Anterior cingulate cortex (tissue), 58 donors: ENCODE measurements at places on chromosomes 1 and 21.

GRCh38 chr1:18118491-18118890 lies 10.9 kb downstream of the IGSF21 start:
- peak; percentile 74 for DNase-seq

- no peak for DNase-seq
Measured at GRCh38 chr1:172320733-172321132, 99.8 kb upstream of the C1orf105 start.

- DNase-seq = no peak
Measured at GRCh38 chr1:90000934-90001676, 6.2 kb downstream of the ZNF326 start.

- no peak for DNase-seq
Measured at GRCh38 chr21:35467566-35467965, 418.5 kb upstream of the RUNX1 start.

GRCh38 chr1:164017239-164017638 lies 541.7 kb upstream of the PBX1 start:
- no peak for DNase-seq

GRCh38 chr1:40877698-40878097 lies 15.5 kb upstream of the CITED4 start:
- DNase-seq = no peak

GRCh38 chr1:228213917-228214808 lies 6.3 kb downstream of the OBSCN start:
- DNase-seq = no peak

DNA sequence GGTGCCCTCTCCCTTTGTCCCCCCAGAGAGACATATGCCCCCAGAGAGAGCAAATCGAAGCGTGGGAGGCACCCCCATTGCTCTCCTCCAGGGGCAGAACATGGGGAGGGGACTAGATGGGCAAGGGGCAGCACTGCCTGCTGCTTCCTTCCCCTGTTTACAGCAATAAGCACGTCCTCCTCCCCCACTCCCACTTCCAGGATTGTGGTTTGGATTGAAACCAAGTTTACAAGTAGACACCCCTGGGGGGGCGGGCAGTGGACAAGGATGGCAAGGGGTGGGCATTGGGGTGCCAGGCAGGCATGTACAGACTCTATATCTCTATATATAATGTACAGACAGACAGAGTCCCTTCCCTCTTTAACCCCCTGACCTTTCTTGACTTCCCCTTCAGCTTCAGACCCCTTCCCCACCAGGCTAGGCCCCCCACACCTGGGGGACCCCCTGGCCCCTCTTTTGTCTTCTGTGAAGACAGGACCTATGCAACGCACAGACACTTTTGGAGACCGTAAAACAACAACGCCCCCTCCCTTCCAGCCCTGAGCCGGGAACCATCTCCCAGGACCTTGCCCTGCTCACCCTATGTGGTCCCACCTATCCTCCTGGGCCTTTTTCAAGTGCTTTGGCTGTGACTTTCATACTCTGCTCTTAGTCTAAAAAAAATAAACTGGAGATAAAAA lies 8.4 kb downstream of the EFNA3 start:
- DNase-seq = no peak

- DNase-seq = no peak
Measured at GRCh38 chr1:63937461-63938022, 163.7 kb downstream of the ROR1 start.

- DNase-seq = no peak
Measured at GRCh38 chr1:21816602-21817302, 4.7 kb downstream of the LDLRAD2 start.

- peak; percentile 41 for DNase-seq
Measured at GRCh38 chr1:32200226-32201010, at the start of gene CCDC28B. CCDC28B (plus strand) TSS chr1:32200595; CDS start chr1:32201936, 1,341 bp downstream.

DNA sequence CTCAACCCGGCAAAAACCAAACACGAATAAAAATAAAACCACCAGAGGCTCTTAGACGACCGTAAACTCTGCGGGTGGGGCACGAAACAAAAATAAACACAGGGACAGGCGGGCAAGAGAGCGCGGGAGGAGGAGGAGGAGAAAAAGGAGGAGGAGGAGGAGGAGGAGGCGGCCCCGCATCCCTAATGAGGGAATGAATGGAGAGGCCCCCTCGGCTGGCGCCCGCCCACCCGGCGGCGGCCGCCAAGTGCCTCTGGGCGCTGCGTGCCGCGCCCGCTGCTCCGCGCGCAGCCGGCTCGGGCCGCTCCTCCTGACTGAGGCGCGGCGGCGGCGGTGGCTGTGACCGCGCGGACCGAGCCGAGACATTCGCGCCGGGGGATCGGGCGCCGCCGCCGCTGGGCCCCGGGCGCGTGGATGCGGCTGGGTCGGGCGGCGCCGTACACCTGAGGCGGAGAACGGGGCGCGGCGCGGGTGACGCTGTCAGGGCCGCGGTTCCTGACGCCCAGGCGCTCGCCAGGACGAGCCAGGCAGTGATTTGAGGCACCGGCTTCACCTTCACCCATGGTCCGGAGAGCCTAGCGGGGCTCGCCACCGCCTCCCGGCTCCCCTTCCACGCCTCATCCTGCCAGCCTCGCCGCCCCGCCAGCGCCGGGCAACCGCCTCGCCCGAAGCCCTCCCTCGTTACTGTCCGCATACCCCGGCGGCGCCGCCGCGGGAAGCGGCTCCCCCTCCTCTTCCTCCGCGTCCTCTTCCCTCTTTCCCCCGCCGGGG lies at the start of gene MARK1:
Gene MARK1, plus strand, starts transcription at position 229 of the 771 bp plus-strand sequence. CDS start 687 bp downstream, outside the sequence.
- peak; percentile 81 for DNase-seq

GRCh38 chr1:55586771-55587170 lies 371.6 kb upstream of the USP24 start:
- no peak for DNase-seq

- peak; percentile 61 for DNase-seq
Measured at GRCh38 chr1:58785442-58786058, 1.7 kb upstream of the JUN start.

DNA sequence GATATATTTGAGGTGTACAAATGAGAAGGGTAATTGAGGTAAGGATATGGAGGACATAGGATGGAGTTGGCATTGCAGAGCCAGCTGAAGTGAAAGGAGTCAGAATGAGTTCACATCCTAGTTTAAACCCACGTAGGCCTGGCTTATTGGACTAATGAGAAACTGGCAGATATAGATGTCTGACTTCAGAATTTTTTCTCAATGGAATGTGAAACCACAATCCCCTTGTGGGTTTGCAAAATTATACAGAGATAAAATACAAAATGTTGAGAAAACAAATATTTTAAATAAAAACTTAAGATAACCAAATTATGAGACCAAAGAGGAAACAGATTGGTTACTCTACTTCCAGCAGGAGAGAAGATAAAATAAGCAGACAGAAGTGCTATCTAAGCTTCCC lies 277.4 kb upstream of the LRRC7 start:
- DNase-seq = no peak

GRCh38 chr1:230725256-230726012 lies 11.5 kb upstream of the AGT start:
- DNase-seq = no peak

- no peak for DNase-seq
Measured at GRCh38 chr1:32894681-32895080, 6.5 kb downstream of the TMEM54 start.

- no peak for DNase-seq
Measured at GRCh38 chr1:34057347-34058130, 107.5 kb downstream of the CSMD2 start.

- DNase-seq = no peak
Measured at GRCh38 chr1:157089789-157090188, 9.8 kb downstream of the ETV3L start.

DNA sequence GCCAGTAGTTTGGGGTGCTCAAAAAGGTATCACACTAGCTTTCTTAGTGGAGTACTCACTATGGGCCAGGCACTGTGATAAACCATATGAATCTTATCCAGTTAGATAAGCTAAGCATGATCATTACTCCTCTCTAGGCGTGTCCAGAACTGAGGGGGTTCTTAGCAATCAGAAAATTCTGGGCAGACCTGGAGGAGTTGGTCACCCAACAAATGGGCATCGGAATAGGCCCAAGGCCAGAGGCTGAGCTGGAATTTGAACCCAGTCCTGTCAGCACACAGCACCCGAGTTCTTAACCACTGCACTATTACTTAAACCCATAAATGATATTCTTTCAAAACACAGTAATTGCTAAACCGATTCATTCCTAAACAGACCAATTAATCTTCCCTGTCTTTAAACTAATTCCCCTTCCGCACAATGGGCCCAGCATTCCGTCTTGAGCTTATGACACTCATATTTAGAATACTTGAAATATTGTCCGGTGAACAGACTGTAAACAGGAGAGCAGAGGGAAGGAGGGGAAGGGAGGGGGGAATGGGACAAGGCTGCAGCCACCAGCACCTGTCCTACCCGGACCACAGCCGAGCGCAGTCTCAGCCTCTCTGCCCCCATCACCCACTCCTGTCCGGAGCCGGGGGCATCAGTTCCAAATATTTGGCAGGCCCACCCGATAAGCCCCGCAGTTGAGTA lies 113.0 kb upstream of the GADD45A start:
- DNase-seq = no peak

GRCh38 chr1:207321790-207322645 lies 540 bp downstream of the CD55 start:
- DNase-seq = no peak

DNA sequence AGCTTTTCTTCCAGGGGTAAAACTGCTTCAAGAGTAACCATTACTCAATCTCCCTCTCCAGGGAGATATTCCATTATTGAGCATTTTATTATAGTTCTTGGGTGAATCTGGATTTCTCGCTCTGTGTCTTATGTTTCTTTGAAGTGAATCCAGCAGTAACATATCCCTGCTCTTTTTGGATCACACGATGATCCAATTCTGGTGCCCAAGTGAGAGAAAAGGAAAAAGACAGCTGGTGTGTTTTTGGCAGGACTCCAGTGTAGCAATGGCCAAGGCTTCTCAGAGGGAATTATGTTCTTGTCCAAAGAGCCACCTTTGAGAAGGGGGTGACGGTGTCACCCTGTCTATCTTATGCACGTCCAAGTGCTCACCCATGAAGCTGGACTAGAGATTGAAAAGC lies 140.3 kb upstream of the ERRFI1 start:
- no peak for DNase-seq

GRCh38 chr1:67844988-67845387 lies 11.7 kb upstream of the GNG12 start:
- DNase-seq = no peak

- DNase-seq = no peak
Measured at GRCh38 chr1:182163821-182164223, 102.3 kb upstream of the ZNF648 start.

DNA sequence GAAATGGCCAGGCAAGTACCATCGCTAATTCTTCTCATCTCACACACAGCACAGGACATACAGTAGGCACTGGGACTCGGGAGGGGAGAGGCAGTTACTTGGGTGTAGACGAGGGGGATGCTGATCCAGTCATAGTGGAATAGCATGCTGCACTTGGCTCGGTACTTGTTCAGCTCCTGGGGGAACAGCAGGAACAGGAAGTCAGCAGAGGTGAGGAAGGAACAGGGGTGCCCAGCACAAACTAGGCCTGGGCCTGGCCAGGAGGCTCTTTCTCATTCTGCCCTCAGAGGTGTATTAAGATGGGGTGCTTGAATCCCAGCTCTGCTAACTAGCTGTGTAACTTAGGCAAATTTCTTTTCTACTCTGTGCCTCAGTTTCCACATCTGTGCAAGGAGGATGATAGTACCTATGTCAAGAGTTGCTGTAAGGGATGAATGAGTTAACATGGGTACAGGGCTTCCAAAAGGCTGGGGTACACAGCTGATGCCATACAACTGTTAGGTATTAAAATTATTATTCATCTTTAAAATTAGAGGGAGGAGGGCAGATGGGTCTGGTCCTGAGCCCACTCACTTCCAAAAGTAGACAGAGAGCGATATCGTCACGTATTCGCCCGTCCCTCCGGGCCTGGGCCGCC lies 2.4 kb downstream of the BEST4 start:
- DNase-seq = no peak

DNA sequence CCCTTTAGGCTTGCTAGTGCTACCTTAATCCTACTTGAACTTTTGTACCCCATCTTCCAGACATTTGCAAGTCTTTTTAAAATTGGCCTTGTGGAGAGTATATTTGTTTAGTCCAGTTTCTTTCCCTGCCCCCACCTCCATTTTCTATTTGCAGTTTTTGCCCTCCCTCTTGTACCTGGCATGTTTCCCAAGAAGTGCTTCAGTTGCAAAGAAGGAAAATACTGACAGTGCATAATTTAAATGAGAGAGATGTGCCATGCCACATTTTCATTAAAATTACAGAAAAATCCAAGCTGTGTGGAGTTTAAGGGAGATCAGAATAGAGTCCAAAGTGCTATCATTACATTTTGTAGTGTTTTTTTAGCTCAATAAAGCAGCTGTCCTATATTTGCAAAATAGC lies 150.0 kb upstream of the ADGRL2 start:
- no peak for DNase-seq

DNA sequence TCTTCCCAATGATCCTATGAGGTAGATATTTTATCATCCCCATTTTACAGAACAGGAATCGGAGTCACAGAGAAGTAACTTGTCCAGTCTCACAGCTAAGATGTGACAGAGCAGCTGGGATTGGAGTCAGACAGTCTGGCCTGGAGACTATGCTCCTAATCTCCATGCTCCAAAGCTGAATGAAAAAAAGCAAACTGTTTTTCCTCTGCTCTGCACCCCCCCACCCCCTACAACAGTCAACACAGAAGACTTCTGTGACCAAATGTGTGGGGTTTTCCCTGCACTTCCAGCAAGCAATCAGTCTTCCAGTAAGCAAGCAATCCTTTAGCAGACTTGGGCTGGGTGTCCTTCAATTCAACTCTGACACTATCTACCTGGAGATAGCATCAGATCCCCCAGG lies 33.2 kb downstream of the KIRREL1 start:
- no peak for DNase-seq

DNA sequence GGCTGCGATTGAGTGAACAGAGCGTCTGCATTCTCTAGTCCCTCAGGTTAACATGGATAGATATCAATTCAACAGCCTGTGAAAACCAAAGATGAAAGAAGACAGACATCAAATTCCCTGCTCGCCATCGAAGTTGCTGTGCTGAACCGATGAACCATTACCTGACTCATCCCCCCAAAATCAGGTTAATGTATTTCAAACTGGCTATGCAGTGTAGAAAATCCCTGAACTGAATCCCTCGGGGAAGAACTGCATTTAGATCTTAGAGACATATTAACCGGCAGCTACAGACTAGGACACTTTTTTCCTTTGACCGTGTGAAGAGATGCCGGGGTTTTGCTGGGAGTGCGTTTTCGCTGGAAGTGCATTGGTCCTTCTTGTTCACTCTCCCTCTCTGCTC lies 213.2 kb upstream of the KIAA0040 start:
- no peak for DNase-seq

- DNase-seq = no peak
Measured at GRCh38 chr1:60463146-60463545, 389.6 kb upstream of the C1orf87 start.

GRCh38 chr1:1157426-1157913 lies 16.2 kb upstream of the TTLL10 start:
- peak; percentile 27 for DNase-seq

DNA sequence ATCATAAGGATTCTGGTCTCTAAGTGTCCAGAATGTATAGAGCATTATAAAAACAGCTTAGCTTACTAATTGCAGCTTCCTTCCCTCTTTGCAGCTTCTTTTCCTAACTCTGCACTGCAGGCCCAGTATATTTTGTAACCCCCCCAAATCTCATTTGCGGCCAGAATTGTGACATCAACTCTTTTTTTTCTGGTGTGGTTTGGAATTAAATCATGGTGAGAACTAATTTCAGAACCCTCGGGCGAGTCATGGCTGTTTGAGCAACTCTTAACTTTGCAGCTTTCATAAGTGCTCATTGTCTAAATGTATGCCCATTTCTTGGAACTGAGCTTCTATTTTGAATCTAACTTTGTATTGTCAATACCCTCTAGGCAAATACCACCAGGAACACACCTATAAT lies 187.4 kb downstream of the CYYR1 start:
- DNase-seq = no peak

GRCh38 chr1:117631359-117632160 lies 25.7 kb downstream of the TENT5C start:
- DNase-seq = no peak

- no peak for DNase-seq
Measured at GRCh38 chr1:1144843-1145546, 28.7 kb upstream of the TTLL10 start.
